Right ventricle myocardium superior (tissue), 1 donor: ENCODE measurements at places on chromosomes 6 and 20.

- peak; percentile 42 for DNase-seq
Observed at GRCh38 chr20:38725931-38726803, 1.9 kb downstream of the SLC32A1 start.

GRCh38 chr20:51860111-51860882, 58.0 kb upstream of the SALL4 start:
- DNase-seq, result no peak

DNA sequence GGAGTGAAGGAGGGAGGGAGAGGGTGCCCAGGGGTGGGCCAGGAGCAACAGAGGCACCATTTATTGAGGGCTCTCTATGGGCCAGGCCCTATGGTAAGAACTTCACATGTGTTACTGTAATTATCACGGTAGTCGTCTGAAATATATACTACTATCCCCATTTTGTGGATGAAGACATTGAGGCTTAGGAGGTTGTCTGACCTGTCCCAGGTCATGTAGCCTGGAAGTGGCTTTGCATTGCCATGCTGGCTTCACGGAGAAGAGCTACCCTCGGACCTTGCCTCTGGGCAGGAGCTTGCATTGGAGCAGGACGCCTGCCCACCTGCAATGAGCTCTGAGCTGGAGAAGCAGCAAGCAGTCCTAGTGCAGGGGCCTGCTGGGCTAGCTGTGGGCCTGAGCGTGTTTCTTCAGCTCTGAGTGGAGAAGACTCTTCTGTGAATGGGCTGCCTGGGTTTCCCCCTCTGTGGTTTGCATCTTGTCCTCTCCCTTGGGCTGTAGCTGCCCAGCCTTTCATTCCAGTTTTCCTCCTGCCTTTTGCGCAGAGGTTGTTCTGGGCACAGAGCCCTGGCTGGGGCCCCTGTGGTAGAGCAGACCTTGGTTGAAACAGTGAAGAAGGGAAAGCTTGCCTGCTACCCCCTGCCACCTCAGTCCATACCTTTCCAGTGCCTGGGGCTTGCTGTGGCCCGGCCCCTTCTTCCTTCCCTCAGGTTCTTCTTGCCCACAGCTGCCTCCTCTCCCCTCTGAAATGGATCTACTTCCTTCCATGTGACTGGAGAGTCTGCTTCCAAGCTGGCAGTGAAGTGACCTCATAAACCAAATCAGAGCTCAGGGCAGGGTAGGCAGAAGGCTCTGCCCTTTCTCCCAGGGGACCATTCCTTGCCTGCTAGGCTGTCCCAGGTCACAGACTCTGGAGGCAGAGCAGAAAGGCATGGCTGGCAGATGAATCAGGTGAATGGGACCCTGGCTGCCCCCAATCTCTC, 24.1 kb upstream of the SRF start:
- DNase-seq, result no peak

- DNase-seq, result no peak
Observed at GRCh38 chr6:41798901-41799558, 11.5 kb downstream of the TOMM6 start.

- DNase-seq, result no peak
Observed at GRCh38 chr6:20217324-20217855, 5.1 kb upstream of the MBOAT1 start.

DNA sequence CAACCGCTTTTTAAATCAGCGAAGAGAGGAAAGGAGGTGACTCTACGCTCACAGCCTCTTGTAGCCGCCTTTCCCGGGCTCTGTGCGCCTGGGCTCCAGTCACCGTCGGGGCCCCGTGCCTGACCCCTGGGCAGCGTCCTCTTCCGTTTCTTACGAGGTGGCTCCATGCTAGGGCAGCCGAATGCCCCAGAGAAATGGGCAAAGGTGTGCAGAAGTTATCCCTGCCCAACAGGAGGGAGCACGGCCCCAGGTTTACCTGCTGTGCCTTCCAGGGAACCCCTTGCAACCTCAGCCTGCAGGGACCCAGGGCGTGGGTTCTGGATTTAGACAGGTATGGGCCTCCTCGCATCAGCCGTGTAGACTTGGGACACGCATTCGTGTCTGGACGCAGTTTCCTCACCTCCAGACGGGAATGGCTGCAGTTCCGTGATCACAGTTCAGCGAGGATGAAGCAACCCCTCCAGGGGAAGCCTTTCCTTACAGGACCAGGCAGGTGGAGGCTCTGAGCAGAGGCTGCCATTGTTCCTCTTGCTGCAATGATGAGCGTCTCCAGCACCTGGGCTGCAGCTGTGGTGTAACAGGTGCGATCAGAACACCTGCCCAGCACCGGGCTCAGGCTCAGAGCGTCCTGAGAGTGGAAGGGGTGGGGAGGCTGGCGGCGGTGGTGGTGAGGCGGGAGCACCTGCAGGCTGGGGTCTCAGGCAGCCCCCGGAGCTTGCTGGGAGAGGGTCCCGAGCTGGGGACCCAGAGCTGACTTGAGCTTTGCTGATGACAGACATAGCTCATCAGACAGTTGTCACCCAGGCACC, 81.3 kb upstream of the BHLHE23 start:
- DNase-seq, result peak; percentile 12

DNA sequence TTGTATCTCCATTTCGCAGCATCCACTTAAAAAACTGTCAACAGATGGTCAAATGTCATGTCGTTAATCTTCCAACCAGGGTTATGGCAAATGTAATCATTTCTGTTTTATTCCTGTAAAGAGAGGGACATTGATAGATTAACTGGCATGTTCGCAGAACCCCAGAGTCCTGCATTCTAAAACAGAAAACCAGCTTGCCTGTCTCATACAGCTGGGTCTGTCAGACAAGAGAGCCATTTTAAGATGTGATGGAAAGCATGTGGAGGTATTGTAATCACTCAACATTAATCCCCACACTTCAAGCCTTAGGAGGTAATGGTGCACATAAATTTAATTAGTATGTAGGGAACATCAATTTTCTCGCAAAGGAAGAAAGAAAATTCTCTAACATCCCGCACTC, 4.4 kb downstream of the SMLR1 start:
- DNase-seq, result no peak

- DNase-seq, result no peak
Observed at GRCh38 chr6:29617782-29618554, 15.0 kb downstream of the GABBR1 start.

GRCh38 chr6:74256781-74257180, 560.8 kb downstream of the CD109 start:
- no peak for DNase-seq

- DNase-seq, result no peak
Observed at GRCh38 chr6:119027465-119027864, 51.0 kb downstream of the FAM184A start.
